Stimulated activated CD8-positive, alpha-beta memory T cell treated with anti-CD3 and anti-CD28 coated beads, Interleukin-12 subunit alpha, Interleukin-12 subunit beta, amount 100 ng/mL, for 4 hours (primary cell): ENCODE measurements at places on chromosomes 4 and X.

- no peak for DNase-seq
Observed at GRCh38 chr4:7280926-7281690, 88.8 kb downstream of the SORCS2 start.

- DNase-seq: no peak
Observed at GRCh38 chrX:115177932-115178331, 11.3 kb upstream of the RBMXL3 start.

- DNase-seq: no peak
Observed at GRCh38 chr4:80196259-80196921, 913 bp upstream of the PRDM8 start.

DNA sequence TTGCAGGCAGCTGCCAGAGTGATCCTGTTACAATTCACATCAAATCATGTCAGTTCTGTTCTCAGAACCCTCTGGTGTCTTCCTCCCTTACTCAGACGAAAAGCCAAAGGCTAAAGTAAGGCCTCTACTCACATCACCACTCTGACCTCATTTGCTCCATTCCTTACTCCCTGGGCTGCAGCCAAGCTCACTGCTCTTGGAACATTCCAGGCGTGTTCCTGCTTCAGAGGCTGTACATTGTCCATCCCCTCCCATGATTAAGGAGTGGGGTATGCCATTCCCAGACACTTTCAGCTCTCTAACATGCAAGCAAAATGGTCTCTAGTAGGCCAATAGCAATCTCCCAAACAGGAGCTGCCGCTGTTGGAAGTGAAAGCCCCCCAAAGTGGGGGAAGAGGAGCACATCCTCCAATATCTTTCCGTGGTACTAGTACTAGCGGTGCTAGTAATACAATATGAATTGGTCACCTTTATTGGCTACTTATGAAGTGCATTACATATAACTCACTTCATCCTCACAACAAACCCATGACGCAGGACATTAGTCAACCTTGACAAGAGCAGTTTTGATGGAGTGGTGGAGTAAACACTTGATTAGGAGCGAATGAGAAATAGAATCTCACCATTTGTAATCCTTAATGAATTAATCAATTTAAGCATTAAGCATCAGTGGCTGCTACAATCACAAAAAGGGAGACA, 15.0 kb downstream of the GAB3 start:
- DNase-seq: no peak

DNA sequence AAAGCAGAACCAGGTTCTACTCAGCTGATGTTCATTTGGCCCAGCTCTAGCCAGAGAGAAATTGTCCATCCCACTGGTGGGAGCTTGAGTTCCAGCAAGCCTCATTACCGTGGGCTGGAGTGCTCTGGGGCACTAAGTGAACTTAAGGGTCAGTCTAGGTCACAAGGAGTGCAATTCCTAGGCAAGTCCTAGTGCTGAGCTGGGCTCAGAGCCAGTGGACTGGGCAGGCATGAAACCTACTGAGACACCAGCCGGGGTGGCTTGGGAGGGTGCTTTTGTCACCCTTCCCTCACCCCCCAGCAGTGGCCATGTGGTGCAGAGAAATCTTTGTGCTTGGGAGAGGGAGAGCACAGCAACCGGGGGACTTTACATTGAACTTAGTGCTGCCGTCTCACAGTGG, 39.4 kb downstream of the GSX2 start:
- DNase-seq: no peak

- DNase-seq: no peak
Observed at GRCh38 chr4:54607067-54607466, 50.7 kb upstream of the KIT start.

GRCh38 chr4:172785613-172786012, 383.0 kb upstream of the GALNT7 start:
- no peak for DNase-seq

DNA sequence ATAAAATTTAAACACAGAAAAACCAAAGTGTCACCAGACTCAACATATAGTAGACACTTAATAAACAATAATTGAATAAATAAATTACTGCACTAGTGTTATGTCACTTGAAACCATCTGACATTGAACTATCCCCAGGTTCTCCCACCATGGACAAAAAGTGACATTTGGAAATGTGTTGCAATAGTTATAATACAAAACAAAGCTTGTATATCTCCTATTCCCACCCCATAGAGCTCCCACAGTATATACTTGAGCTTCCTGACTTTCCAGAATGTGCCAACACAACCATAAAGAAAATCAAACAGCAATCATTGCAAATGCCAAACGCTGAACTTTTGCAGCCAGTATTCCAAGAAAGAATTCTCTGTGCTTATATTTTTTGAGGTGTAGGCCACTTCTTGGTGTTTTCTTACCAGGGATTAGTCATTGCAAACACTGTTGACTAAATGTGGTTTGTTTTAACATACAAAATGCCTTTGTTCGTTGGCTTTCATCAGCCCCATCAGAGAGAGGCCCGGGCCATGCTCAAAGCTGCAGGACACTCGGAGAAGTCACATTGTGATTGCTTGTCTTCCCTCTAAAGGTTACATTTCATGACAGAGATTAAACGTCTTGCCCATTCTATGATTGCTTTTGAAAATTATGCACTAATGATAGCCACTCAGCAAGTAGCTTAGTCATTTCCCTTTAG, 33.8 kb downstream of the PPARGC1A start:
- DNase-seq: no peak

- DNase-seq: no peak
Observed at GRCh38 chr4:71814433-71814832, 30.6 kb upstream of the GC start.

DNA sequence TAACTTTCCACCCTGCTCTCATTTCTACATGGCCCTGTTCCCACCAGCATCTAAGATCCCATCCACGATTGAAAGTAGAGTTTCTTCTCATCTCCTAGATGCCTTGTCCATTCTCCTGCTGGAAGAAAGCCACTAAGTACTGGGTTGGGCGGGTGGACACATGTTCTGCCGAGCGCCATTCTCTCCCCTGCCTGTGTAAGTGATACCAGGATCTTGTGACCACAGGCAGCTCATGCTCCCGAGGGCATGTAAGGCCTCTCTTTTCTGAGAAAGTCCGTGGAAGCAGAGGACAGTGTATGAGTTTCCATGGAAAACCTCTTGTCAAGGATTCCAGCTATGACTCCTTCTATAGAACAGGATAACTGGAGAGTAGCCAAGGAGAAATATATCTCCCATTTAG, 3.3 kb upstream of the SLC25A4 start:
- no peak for DNase-seq

GRCh38 chr4:24440765-24441164, 143.6 kb downstream of the DHX15 start:
- no peak for DNase-seq

GRCh38 chrX:11064851-11065600, 46.1 kb upstream of the HCCS start:
- no peak for DNase-seq

- no peak for DNase-seq
Observed at GRCh38 chrX:108020631-108021030, 24.2 kb upstream of the VSIG1 start.

DNA sequence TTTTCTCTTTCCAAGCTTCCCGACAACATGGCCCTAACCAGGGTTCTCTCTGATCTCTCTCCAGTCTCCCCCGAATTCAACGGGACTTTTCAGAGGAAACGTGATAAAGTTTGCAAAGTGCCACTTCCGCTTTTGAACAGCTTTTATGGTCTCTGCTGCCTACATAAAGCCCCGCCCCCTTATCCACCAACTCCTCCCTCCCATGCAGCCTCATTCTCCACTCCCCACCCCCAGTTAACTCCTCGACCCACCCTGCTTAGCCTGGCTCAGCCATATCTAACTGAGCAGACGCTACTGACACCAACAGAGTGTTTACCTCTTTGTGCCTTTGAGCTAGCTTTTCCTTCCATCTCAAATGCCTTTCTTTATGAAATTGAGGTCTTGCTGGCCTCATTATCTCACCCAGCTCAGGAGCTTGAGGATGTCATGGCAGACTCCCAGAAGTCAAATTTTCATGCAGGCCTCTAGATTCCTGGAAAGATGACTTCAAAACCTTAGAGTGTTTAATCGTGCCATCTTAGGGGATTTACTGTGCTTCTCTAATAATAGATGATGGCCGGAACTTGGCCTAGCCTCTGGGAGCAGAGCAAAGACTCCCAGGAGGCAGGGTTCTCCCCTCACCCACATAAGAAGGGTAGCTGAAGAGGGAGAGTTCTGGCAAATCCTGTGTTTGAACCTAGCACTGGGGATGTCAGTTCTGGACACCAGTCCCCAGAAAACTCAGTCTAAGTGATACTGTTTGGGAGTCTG, 606.0 kb downstream of the BCOR start:
- DNase-seq: peak; percentile 13

- DNase-seq: no peak
Observed at GRCh38 chrX:108584617-108585211, 145.1 kb downstream of the COL4A5 start.

- no peak for DNase-seq
Observed at GRCh38 chrX:13093529-13094140, 49.2 kb upstream of the FAM9C start.

DNA sequence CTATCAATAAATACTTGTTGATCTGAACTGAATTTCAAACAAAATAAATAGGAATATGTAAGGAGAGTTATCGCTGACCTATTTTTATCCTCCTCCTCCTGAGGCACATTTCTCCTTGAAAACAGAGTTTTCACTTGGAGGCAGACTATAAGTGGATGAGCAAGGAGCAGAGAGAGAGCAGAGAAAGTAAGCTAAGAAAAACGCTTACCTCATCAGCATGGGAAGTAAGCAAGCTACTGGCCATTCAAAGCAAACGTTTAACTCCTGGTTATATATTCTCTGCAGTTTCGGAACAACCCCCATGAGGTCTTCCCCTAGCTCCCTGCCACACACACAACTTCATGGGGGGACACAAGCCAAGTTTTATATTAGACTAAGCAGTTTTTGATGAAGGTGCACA, 13.2 kb downstream of the ZDHHC9 start:
- DNase-seq: no peak

- no peak for DNase-seq
Observed at GRCh38 chr4:81213671-81214070, 1.4 kb downstream of the PRKG2 start.

DNA sequence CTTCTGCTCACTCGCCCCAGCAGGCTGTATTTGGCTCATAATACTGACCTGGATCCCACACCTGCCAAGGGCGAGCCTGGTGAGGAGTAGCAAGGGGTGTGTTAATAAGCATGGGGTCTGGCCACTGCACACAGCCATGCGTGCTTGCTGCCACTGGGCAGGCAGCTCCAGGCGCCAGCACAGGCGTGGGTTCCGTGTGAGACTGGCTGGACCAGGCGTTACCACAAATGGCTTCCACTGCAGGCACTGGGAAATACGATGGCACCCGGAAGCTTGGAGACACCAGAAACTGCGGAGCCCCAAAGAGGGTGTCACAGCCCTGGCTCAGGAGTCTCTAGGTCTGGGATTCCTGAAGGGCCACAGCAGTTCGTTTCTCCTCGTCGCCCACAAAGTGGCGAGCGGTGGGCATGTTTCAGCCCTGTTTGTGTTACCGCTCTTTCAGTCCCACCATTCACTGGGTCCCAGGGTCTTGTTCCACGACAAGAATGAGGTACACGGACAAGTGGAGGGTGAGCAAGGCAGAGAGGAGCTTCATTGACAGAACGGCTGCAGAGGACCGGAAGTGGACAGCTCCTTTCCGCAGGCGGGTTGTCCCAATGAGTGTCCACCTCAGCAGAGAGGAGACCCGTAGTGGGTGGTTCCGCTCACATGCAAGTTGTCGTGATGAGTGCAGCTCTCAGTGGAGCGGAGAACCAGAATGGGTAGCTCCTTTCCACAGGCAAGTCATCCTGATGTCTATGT, 428.9 kb downstream of the EPHA5 start:
- DNase-seq: no peak

DNA sequence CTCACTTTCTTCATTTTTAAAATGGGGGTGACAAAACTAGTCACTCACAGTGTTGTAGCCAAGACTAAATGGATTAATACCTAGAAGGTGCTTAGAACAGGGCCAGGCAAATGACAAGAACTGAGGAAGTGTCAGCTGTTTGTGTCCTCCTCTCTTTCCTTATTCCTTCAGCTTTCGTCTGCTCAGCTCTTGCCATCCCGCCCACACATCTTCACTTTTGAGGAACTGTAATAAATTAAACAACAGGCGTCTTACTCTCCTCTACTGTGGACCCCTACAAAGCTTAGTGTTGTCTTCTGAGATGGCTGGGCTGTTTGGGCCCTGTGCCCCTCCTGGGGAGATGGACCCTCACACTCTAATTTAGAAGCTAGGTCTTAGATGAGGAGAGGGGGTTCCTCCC, 2.7 kb downstream of the HPSE start:
- no peak for DNase-seq

DNA sequence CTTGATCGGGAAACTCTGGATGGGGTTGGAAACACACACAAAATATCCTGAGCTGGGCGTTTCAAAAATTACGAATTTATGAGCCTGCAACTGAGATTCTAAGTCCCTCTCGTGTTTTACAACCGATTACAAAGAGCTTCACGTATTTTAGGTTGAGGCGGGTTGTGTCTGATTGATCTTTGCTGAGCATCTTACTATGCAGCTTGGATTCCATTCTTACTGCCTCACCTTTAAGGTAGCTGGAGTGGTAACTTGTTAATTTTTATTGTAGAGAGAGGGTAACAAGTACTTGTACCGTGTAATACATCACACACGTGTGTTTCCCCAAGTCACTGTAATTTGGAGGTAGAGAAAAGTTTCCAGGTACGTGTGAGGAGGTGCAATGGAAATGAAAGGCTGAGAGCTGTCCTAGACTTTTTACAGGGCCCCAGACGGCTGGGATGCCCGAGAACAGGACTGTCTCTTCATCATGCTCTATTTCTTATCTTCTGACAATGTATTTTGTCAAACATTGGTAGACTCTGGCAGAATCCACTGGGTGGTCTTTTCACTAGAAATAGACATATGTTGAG, 97.8 kb upstream of the TENM3 start:
- DNase-seq: no peak

DNA sequence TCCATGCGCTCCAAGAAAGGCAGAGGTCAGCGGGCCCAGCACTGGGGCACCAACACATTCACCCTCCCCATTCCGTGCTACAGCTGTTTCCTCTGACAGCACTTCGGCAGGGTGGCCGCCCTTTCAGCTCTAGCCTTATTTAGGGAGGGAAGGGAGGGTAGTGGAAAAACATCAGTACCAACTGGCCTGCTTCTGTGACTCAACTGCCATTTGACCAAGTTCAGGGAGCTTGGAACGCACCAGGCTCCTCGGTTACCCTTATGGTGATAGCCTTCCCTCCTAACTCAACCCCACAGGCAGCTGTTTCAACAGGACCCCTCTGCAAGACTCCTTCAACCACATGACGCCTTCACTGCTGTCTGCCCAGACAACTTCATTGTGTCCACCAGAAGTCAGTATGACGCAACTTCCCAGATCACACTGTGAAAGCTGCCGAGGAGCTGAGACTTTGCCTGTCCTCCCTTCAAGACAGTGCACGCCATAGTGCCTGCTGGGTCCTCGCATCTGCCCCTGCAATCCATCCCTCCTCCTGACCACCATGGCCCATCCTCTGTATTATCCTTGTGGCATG, 132.2 kb downstream of the AFAP1 start:
- DNase-seq: no peak

- no peak for DNase-seq
Observed at GRCh38 chrX:114889481-114889880, 127.9 kb downstream of the IL13RA2 start.
